ENCODE measurements at places on chromosomes 1 and 21.

- no peak for DNase-seq
Measured at GRCh38 chr1:235077571-235078479, 50.8 kb downstream of the TOMM20 start.

- DNase-seq, result no peak
Measured at GRCh38 chr1:33641104-33641830, 168.8 kb downstream of the ZSCAN20 start.

GRCh38 chr21:36034211-36034913, 26.0 kb downstream of the SETD4 start:
- no peak for DNase-seq

DNA sequence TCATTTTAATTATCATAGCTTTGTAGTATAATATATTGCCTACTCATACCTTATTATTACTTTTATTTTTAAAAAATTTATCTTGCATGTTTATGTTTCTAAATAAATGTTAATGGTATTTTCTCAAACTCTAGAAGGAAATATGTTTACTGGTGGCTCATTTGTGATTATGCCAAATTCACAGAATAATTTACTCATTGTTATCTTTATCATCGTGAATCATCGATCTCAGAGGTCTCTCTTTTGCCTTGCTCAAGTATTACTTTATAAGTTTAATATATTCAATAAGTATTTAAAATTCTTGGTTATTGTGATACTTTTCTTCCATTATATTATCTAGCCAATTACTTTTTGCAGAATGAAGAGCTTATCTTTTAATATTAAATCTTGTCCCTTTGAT, 836.7 kb upstream of the ADAMTS5 start:
- no peak for DNase-seq

GRCh38 chr1:175873290-175873935, 130.0 kb upstream of the TNR start:
- no peak for DNase-seq
